ENCODE measurements at places on chromosomes 4 and X.

- DNase-seq = no peak
Measured at GRCh38 chrX:70922774-70923473, 8.0 kb downstream of the SLC7A3 start.

DNA sequence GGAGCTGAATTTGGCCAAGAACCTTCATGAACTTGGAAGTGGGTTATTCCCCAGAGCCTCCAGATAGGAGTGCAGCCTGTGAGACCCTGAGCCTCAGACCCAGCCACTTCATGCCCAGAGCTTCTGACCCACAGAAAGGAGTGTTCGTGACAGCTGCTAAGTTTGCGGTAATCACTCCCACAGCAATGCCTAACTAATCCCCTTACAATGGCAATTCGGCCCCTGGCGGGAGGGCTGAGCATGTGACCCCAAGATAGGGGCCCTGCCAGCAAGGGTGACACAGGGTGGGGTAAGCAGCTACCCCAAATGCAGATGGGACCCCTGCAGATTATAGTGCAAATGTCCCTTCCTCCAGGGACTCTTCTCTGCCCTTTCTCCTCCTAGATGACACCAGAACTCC lies 22.5 kb downstream of the PNMA6E start:
- DNase-seq = no peak

DNA sequence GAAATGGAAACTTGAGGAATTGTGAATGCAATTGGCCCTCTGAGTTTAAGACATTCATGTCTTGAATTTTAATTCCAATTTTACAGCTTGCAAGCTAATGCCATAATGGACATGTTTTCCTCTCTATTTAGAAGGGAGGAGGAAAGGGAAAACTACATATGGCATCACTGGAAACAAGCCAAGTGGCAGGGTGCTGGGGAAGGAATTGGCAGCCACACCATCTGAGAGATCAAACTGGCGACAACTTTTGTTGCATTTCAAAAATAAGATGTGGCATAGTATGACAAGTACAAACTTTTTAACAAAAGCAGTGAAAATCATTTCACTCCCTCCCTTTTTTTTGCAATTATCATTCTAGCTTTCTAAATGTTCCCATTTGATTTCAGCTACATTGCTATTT lies 615.6 kb downstream of the CENPC start:
- DNase-seq = no peak

DNA sequence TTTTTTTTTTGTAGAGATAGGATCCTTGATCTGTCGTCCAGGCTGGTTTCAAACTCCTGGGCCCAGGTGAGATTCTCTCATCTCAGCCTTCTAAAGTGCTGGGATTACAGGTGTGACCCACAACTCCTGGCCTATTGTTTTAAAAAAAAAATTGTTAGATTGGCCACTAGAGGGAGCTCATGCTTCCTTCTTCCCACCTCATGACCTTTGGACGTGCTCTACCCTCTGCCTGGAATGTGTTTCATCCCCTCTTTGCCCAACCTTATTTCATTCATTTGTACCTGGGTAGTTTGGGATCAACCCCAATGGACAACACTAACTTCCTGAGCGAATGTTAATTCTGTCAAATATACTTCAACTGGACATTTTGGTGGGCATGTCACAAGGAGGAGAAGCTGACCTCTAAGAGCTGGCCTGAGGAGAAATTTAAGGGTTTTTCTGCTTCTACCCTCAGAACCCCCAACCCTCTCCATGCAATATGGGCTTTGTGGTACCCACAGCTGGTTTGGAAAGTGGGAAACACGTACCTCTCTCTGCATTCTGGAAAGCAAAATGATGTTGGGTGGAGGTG lies 6.4 kb downstream of the PPEF2 start:
- no peak for DNase-seq

- DNase-seq = no peak
Measured at GRCh38 chr4:106985830-106986229, 50.3 kb downstream of the DKK2 start.

DNA sequence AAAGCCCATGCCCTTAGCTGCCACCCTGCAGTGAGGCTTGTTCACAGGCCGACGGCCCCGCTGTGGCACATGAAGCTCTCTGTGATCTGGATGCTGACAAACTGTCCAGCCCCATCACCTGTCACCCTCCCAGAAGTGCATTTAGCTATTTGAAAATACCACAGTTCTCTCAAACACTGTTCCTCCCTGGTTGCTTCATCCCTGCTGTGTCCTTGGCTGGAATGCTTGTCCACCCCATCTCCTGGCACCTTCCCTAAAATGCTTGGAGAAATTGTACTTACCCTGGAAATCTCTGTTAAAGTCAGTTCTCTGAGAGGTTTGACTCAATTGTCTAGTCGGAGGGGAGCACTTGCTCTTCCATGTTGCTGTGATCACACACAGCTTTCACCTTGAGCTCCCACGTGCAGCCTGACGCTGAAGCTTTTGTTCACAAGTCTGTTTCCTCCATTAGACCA lies 10.1 kb downstream of the SYNPO2 start:
- DNase-seq = no peak

- DNase-seq = no peak
Measured at GRCh38 chrX:21766101-21766500, 8.2 kb upstream of the SMPX start.

- no peak for DNase-seq
Measured at GRCh38 chr4:88177983-88178625, 19.7 kb upstream of the ABCG2 start.

GRCh38 chr4:25029479-25030276 lies 1.1 kb downstream of the LGI2 start:
- no peak for DNase-seq

- DNase-seq = no peak
Measured at GRCh38 chr4:108588878-108589277, 31.5 kb upstream of the RPL34 start.

DNA sequence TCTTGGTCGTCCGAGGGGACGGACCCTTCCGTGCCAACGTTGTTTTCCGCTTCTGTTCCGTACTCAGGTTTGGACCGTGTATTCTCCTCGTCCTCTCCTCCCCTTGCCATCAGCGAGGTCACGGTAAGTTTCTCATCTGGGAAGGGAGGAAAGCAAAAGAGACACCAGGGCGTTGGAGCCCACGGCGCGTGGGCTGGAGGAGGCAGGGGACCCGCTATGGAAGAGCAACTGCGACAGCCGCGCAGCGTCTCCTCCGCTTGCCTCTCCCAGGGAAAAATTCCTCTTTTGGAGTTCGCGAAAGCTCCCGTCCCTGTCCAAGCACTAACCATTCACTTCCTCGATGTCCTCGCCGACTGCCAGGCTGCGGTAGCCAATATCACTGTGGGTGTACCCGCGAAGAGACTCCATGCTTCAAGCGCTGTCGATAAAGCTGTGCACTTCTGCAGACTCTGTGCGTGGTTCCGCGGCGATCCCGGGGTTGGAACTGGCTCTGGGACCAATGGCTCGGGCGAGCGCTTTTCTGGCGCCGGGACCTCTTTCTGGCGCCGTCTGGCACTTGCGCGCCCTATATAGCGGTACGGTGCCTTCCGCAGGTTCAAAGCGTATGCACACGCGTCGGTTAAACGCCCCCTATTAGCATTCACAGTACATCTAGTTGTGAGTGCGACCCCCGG lies at the start of gene ESX1:
ESX1 (minus strand) TSS at position 492 of the 674 bp plus-strand sequence; CDS start at position 408, 84 bp downstream.
- DNase-seq = no peak

DNA sequence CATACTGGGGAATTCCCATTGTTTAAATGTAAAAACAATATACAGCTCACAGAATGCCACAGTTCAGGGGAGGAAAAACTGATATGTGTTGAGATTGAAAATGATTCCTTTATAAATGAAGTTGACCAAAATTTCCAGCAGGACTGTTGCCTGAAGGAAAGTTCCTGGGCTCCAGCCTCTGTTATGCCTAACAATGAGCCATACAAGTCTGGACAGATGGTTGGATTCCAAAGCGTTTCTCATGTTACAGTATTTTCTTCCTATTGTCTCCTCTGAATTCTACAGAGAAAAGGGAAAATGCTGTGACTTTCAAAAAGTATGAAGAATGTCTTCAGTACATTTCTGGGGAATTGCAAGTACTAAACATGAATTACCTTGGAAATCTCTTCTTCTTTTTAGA lies 73.3 kb downstream of the ALPK1 start:
- DNase-seq = no peak

DNA sequence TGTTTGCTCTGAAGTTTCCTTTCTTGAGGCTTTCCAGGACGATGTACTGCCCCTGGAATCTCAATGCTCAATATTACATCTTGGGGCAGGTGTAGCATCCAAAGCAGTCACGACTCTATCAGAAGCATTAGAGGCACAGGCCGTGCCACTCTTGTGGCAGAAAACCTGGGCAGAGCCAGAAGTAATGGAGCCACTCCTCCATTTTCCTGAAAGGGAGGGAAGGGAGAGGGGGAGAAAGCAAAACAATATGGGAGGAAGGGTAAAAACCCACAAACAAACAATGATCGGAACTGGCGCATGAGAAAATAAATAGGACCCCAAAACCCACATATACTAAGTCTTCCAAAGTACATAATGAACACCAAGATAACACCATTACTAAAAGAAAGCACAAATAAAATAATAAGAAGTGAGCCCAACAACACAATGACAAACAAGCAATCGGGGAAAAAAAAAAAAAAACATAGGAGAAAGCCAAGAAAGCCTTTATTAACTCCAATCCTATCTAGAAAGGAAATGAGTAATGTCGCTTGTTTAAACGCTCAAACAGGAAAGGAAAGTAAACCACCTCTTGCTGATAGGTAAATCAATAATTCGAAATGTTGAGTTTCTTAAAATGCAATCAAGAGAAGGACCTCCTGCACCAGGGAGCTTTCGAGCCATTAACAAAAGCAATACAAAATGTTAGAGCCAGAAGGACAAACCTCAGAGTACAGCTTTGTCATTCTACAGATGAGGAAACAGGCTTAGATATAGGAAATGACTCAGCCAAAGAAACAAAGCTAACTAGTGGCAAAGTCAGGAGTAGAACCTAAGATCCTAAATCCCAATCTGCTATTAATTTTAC lies 117.4 kb downstream of the ATRX start:
- DNase-seq = no peak
